ENCODE measurements at places on chromosomes 11 and 22.
A peak's percentile ranks its signal among the peaks of the same experiment; 100 is the strongest.

GRCh38 chr11:33160136-33160535 lies 1.1 kb downstream of the CSTF3 start:
- H3K4me3 ChIP-seq: peak overlapping the region; percentile 79
- DNase-seq: no peak
- H3K27ac ChIP-seq: no peak overlapping the region
- H3K27me3 ChIP-seq: no peaks in the 10 kb centered on the region
- no peaks in the 10 kb centered on the region for H3K4me1 ChIP-seq

DNA sequence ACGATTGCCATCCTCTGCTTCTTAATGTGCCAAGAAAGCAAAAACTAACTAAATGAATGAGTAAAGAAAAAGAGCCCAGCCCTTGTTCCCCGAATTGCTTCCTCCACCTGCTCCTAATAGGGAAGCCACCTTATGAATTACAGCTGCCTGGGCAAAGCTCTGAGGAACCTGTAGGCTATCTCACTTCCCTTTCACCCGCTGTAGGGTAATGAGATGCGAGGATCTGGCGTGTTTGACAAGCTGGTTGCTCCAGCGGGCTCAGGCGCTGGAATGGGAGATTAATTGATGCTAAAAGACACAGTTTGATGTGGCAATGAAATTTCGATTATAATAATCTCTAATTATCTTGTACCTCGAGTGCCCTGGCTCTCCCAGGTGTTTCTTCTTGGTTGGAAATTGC lies 256.4 kb downstream of the NTM start:
- no peak overlapping the region for H3K4me3 ChIP-seq
- H3K27ac ChIP-seq: no peak overlapping the region
- H3K27me3 ChIP-seq: no peaks in the 10 kb centered on the region
- no peaks in the 10 kb centered on the region for H3K36me3 ChIP-seq
- H3K4me1 ChIP-seq: no peaks in the 10 kb centered on the region

- no peak for DNase-seq
- no peaks in the 10 kb centered on the region for H3K4me1 ChIP-seq
- H3K27ac ChIP-seq: no peak overlapping the region
- H3K36me3 ChIP-seq: no peaks in the 10 kb centered on the region
- H3K4me3 ChIP-seq: no peak overlapping the region
These were observed 35.2 kb downstream of the XKR3 start for GRCh38 chr22:16789860-16790493.

- H3K27me3 ChIP-seq: peaks cover 4% of the 10 kb centered on the region
- no peaks in the 10 kb centered on the region for H3K36me3 ChIP-seq
- H3K4me3 ChIP-seq: no peak overlapping the region
- no peak overlapping the region for H3K27ac ChIP-seq
- DNase-seq: no peak
These were observed 16.3 kb upstream of the CYP2R1 start for GRCh38 chr11:14908214-14908880.

GRCh38 chr22:47423861-47424820 lies 661.7 kb downstream of the TBC1D22A start:
- H3K4me3 ChIP-seq: no peak overlapping the region
- no peaks in the 10 kb centered on the region for H3K4me1 ChIP-seq
- no peak overlapping the region for H3K27ac ChIP-seq
- H3K27me3 ChIP-seq: no peaks in the 10 kb centered on the region

GRCh38 chr11:5696210-5696609 lies 6.6 kb downstream of the TRIM22 start:
- H3K36me3 ChIP-seq: no peaks in the 10 kb centered on the region
- DNase-seq: no peak
- no peaks in the 10 kb centered on the region for H3K4me1 ChIP-seq
- no peak overlapping the region for H3K4me3 ChIP-seq
- no peaks in the 10 kb centered on the region for H3K27me3 ChIP-seq
- no peak overlapping the region for H3K27ac ChIP-seq

GRCh38 chr22:47367993-47368945 lies 605.8 kb downstream of the TBC1D22A start:
- no peaks in the 10 kb centered on the region for H3K27me3 ChIP-seq
- no peak overlapping the region for H3K4me3 ChIP-seq
- H3K27ac ChIP-seq: no peak overlapping the region
- no peak for DNase-seq

- H3K27ac ChIP-seq: peak overlapping the region; percentile 93
- no peaks in the 10 kb centered on the region for H3K27me3 ChIP-seq
- H3K4me1 ChIP-seq: peaks cover 4% of the 10 kb centered on the region
- DNase-seq: no peak
These were observed 50.3 kb downstream of the CHRDL2 start for GRCh38 chr11:74680703-74681531.

DNA sequence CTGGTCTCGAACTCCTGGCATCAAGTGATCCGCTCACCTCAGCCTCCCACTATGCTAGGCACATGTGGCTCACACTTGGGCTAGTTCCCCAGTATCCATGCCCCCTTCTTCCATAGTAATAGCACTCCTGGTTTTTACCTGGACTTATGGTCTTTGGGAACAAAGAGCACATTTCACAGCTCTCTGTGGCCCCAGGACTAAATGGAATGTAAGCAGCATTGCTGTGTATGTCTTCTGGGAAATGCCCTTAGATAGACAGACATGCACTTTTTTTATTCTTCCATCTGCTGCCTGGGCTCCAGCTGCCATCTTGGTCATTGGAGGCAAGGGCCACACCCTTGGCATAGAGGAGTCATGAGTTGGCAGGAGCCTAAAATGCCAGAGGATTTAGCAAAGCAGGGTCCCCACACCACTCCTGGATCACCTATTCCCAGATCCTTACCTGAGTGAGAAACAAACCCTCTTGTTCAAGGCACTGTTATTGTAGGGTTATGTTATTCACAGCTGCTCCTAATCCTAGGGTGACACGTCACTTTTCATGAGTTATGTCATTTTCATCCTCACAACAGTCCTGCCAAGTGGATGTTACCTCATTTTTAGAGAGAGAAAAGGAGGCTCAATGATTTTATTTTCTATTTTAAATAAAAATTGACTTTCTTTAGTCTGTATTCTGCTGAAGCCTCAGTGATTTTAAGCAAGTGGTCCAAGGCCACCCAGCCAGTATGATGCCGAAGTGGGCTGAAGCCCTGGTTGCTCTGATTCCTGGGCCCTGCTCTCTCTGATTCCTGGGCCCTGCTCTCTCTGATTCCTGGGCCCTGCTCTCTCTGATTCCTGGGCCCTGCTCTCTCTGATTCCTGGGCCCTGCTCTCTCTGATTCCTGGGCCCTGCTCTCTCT lies 15.7 kb upstream of the GDPD5 start:
- no peak overlapping the region for H3K27ac ChIP-seq
- no peak for DNase-seq
- no peaks in the 10 kb centered on the region for H3K36me3 ChIP-seq
- H3K4me1 ChIP-seq: no peaks in the 10 kb centered on the region

DNA sequence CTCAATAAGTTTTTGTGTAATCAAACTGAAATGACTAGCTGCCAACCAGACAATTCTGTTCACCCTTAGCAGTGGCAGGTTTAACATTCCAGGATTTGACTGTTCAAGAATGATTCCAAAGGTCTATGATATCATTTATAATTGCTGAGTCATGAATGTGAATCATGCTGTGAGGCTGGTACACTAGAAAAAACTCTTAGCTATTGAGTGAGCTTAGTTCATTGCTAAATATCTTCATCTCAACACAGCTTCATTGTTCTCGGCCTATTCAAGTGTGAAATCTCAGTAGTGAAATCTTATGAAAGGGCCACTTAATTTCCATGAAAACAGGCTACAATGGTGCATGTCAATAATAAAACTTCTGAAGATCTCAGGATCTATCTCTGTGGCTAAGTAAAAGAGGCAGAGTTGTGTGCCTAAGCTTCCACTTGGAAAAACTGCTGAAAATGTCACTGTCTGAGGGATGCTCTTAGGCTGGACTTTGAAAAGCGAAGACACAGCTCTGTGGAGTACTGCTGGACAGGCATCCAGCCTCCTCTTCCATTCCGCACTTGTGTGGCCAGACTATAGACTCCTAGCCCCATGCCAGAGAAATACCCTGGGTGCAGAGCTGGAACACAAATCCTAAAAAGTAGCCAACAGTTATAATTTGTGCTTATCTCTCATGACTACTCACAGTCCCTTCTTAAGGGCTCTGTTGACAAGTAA lies 12.8 kb downstream of the AQP11 start:
- H3K27me3 ChIP-seq: no peaks in the 10 kb centered on the region
- no peaks in the 10 kb centered on the region for H3K4me1 ChIP-seq
- no peaks in the 10 kb centered on the region for H3K36me3 ChIP-seq
- no peak overlapping the region for H3K27ac ChIP-seq
- no peak for DNase-seq
- H3K4me3 ChIP-seq: no peak overlapping the region

GRCh38 chr11:2672553-2673249 lies 27.1 kb downstream of the KCNQ1OT1 start:
- H3K4me3 ChIP-seq: no peak overlapping the region
- H3K36me3 ChIP-seq: no peaks in the 10 kb centered on the region
- H3K27ac ChIP-seq: no peak overlapping the region
- no peaks in the 10 kb centered on the region for H3K4me1 ChIP-seq
- H3K27me3 ChIP-seq: no peaks in the 10 kb centered on the region
- DNase-seq: no peak

DNA sequence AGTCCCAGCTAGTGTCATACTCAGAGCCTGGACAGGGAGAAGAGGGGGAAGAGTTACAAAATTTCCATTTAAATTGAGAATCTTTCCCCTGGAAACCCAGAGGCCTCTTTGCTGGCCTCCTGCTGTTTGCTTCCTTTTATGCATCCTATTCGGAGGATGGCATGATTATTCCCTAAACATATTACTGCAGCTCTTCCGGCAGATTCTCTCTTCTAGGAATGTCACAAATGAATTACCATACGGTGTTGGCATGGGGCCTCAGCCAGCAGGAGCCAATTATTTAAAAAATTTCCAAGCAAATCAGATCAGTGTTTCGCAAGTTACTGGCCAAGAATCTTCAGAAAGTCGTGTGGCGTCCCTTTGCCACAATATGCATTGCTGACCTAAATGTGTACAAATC lies 326.7 kb upstream of the NCAM1 start:
- H3K27ac ChIP-seq: no peak overlapping the region
- H3K36me3 ChIP-seq: no peaks in the 10 kb centered on the region
- no peaks in the 10 kb centered on the region for H3K27me3 ChIP-seq

- H3K27me3 ChIP-seq: no peaks in the 10 kb centered on the region
- no peak overlapping the region for H3K4me3 ChIP-seq
- no peaks in the 10 kb centered on the region for H3K4me1 ChIP-seq
- H3K27ac ChIP-seq: no peak overlapping the region
These were observed 352.1 kb upstream of the NARS2 start for GRCh38 chr11:78926633-78927338.

DNA sequence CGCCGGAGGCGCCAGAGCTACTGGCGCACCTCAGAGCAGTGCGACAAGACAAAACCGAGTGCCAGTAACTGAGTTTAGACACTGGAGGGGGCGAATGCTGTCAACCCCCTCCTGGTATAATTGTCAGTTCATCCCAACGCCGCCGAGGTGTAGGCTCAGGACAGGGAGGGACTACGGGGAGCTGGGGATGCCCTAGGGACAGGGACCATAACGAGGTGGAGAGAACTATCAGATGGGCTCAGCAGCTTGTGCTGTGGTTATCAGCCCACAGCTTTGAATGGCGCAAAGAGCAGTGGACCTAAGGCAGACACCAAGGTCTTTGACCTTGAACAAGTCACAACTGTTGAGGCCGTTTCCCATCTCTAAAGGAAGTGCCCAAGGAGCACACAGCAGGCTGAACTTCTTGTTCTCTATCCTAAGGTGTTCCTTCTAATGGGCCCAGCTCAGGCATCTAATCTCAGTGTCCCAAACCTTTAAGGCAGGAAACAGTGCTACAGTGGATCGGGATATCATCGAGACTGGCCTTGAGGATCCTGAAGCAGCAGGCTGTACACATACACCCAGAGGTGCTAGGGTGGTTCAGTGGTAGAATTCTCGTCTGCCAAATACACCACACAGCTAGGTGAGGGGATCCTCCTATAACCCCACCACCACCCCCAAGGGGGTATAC lies 958 bp upstream of the TUT1 start:
- no peaks in the 10 kb centered on the region for H3K4me1 ChIP-seq
- DNase-seq: no peak
- peak overlapping the region; percentile 69 for H3K4me3 ChIP-seq
- H3K27me3 ChIP-seq: no peaks in the 10 kb centered on the region
- peak overlapping the region; percentile 91 for H3K27ac ChIP-seq

- no peak overlapping the region for H3K27ac ChIP-seq
- H3K27me3 ChIP-seq: no peaks in the 10 kb centered on the region
- H3K4me1 ChIP-seq: no peaks in the 10 kb centered on the region
- no peaks in the 10 kb centered on the region for H3K36me3 ChIP-seq
These were observed 34.4 kb upstream of the RCN1 start for GRCh38 chr11:32056438-32056837.

DNA sequence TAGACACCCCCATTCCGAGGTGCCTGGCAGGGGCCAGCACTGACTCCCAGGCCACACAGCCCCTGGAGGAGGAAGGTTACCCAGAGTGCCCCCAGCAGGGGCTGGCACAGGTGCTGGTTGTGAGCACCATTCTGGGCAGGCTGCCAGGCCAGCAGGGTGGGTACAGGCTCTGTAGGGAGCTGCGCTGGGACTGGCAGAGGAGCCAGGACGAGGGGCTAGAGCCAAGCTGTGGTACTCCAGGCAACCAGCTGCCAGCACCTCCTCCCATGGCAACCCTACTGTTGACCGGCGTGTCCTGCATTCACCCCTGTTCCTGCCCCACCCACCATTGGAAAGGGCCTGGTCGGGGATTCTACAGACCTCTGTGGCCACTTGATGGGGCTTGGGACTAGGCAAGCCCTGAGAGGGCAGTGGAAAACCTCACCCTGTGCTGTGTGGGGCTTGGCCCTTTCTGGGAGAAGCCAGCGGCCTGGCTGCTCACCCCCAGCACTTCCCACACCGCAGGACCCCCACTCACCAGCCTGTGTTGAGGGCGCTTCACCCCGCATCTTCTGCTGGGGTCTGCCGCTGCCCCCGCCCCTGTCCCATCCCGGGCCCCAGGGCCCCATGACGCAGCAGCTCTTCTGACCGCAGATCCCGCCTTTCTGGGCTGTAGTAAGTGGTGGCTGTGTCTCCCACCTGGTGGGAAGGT lies 1.9 kb downstream of the CLDN5 start:
- H3K27me3 ChIP-seq: no peaks in the 10 kb centered on the region
- no peaks in the 10 kb centered on the region for H3K36me3 ChIP-seq
- peak overlapping the region; percentile 27 for H3K4me3 ChIP-seq
- no peak for DNase-seq
- H3K4me1 ChIP-seq: peaks cover 9% of the 10 kb centered on the region

- no peaks in the 10 kb centered on the region for H3K27me3 ChIP-seq
- no peak for DNase-seq
- no peaks in the 10 kb centered on the region for H3K4me1 ChIP-seq
- no peaks in the 10 kb centered on the region for H3K36me3 ChIP-seq
- H3K27ac ChIP-seq: no peak overlapping the region
These were observed 5.7 kb downstream of the EIF3L start for GRCh38 chr22:37854946-37855345.

Data from uterus (tissue), 4 donors.